ENCODE measurements at places on chromosomes 7 and 10. TPM values are rescaled to one million over a fixed set of nuclear protein-coding genes. Genes with fewer than 3 reads are reported as not detected.
A peak's percentile ranks its signal among the peaks of the same experiment; 100 is the strongest.

CFTR gene
- not detected for total RNA-seq

SLK gene
- 24.8 TPM for total RNA-seq

PAX4 gene
- not detected for total RNA-seq

KCP gene
- total RNA-seq, result 0.84 TPM

IGFBP3 gene
- 4.5 TPM for total RNA-seq

AMZ1 gene
- total RNA-seq, result not detected

GRCh38 chr10:24872049-24872789, 80.2 kb downstream of the PRTFDC1 start:
- H3K27ac ChIP-seq, result no peak overlapping the region
- H3K36me3 ChIP-seq, result no peaks in the 10 kb centered on the region
- DNase-seq, result no peak
- peaks cover 4% of the 10 kb centered on the region for H3K4me1 ChIP-seq

- DNase-seq, result no peak
- H3K4me3 ChIP-seq, result no peak overlapping the region
- H3K4me1 ChIP-seq, result no peaks in the 10 kb centered on the region
- H3K27ac ChIP-seq, result no peak overlapping the region
Observed at GRCh38 chr7:49660170-49660783, 113.2 kb upstream of the VWC2 start.

- no peak overlapping the region for H3K4me3 ChIP-seq
- no peaks in the 10 kb centered on the region for H3K36me3 ChIP-seq
- no peaks in the 10 kb centered on the region for H3K4me1 ChIP-seq
- peaks cover 14% of the 10 kb centered on the region for H3K27me3 ChIP-seq
- H3K27ac ChIP-seq, result no peak overlapping the region
- no peak for DNase-seq
Observed at GRCh38 chr10:11009471-11010308, 8.0 kb upstream of the CELF2 start.

- H3K36me3 ChIP-seq, result no peaks in the 10 kb centered on the region
- DNase-seq, result no peak
- H3K27me3 ChIP-seq, result no peaks in the 10 kb centered on the region
- no peak overlapping the region for H3K4me3 ChIP-seq
Observed at GRCh38 chr7:139784648-139785047, 6.8 kb upstream of the HIPK2 start.

GRCh38 chr7:2950578-2950977, 93.1 kb downstream of the CARD11 start:
- peaks cover 35% of the 10 kb centered on the region for H3K4me1 ChIP-seq
- H3K27ac ChIP-seq, result no peak overlapping the region
- H3K27me3 ChIP-seq, result no peaks in the 10 kb centered on the region
- no peak for DNase-seq
- peaks cover 42% of the 10 kb centered on the region for H3K36me3 ChIP-seq

- H3K27me3 ChIP-seq, result no peaks in the 10 kb centered on the region
- no peaks in the 10 kb centered on the region for H3K36me3 ChIP-seq
- no peaks in the 10 kb centered on the region for H3K4me1 ChIP-seq
- no peak overlapping the region for H3K4me3 ChIP-seq
Observed at GRCh38 chr10:131825150-131825848, 75.5 kb upstream of the PPP2R2D start.

DNA sequence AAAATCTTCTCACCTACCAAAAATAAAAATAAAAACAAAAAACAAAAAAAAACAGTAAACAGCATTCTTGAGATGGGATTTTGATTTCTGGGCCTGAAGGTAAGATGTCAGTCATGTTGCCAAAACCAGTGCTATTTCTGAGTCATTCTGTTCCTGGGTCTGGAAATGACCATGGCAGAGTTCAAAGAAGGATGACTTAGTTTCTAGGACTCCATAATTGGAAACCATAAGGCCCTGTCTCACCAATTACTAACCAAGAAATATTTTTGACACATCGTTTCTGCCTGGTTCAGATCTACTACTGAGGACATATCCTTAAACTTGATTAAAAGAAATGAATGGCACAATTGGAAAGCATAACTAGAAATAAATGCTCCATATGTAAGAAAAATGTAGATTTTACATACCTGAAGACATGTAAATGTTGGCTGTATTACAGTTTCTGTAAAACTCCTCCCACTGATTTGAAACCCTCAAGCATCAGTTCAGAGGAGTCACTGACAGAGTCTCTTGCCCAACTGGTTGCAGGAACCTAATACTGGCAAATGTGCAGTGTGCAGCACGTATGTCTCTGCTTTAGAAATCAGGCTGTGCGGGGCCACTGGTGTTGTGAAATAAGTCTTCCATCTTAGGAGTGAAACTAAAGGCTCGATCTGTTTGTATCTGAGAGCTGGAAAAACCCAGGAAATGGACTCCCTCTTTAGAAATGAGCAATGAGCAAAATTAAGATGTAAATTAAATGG, 84.8 kb upstream of the EGR2 start:
- H3K4me1 ChIP-seq, result no peaks in the 10 kb centered on the region
- no peak overlapping the region for H3K27ac ChIP-seq
- no peaks in the 10 kb centered on the region for H3K36me3 ChIP-seq
- no peak for DNase-seq
- no peaks in the 10 kb centered on the region for H3K27me3 ChIP-seq
- H3K4me3 ChIP-seq, result no peak overlapping the region

GRCh38 chr10:96043033-96043892, at the start of gene CCNJ:
Gene CCNJ (plus strand): TSS chr10:96043583. CDS start chr10:96044394, 811 bp downstream.
- DNase-seq, result peak; percentile 83
- peaks cover 14% of the 10 kb centered on the region for H3K4me1 ChIP-seq
- peaks cover 4% of the 10 kb centered on the region for H3K27me3 ChIP-seq
- no peaks in the 10 kb centered on the region for H3K36me3 ChIP-seq
- H3K4me3 ChIP-seq, result peak within 1 kb of the TSS; percentile 72

GRCh38 chr10:44015702-44016500, 367.2 kb upstream of the ZNF32 start:
- H3K4me3 ChIP-seq, result no peak overlapping the region
- H3K4me1 ChIP-seq, result no peaks in the 10 kb centered on the region
- no peaks in the 10 kb centered on the region for H3K27me3 ChIP-seq
